ENCODE measurements at places on chromosomes 12 and 14. TPM values are rescaled to one million over a fixed set of nuclear protein-coding genes. Genes with fewer than 3 reads are reported as not detected.

- DNase-seq, result no peak
Observed at GRCh38 chr14:50023671-50024490, 92.5 kb downstream of the VCPKMT start.

DNA sequence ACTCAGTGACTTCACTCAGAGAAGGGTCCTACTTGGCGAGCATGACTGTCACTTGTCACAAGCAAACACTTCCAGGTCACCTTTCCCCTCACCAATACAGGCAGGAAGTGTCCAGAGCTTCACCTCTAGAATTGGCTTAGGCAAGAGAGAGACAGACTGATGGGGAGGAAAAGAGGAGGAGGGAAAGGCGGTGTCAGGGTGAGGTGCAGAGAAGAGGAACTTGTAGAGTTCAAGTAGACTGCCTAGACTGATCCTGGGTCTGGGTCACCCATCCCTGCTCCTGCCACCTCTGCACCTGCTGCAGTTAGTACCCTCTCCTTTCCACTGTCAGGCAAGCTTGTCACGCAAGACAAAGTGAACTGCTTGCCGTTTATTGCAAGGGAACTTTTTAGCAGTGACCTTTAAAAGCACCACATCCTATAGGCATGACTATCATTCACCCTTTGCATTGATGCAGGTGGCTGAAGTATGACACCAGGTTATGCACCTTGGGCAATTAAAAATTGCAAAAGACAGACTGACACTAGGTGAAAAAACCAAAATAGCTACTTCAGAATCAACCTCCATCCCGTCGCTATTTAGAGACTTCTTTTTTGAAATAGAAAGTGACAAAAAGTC, 292.4 kb downstream of the SYT1 start:
- DNase-seq, result no peak

SRRM4 gene
- total RNA-seq, result not detected

DNA sequence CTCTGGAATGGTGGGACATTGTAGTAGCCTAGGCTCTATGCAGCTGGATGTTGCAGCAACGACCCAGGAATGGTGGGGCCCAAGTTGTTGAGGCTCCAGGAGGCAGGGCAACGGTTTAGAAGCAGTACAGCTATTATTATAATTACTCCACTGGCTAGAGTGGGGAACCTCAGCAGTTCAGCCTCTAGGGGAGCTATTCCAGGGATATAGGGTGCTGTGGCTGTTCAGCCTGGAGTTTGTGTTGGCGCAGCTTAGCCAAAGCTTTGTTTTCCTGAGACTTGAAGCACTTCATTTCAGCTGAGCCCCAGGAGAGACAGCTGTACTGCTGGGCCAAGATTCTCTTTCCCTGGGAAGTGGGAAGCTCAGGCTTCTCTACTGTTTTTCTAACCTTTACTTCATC, 1023.0 kb upstream of the ATXN7L3B start:
- no peak for DNase-seq

GRCh38 chr12:62724947-62725451, 210.0 kb downstream of the PPM1H start:
- peak; percentile 98 for DNase-seq

GRCh38 chr14:93538413-93538812, 107.7 kb downstream of the UNC79 start:
- DNase-seq, result no peak

DNA sequence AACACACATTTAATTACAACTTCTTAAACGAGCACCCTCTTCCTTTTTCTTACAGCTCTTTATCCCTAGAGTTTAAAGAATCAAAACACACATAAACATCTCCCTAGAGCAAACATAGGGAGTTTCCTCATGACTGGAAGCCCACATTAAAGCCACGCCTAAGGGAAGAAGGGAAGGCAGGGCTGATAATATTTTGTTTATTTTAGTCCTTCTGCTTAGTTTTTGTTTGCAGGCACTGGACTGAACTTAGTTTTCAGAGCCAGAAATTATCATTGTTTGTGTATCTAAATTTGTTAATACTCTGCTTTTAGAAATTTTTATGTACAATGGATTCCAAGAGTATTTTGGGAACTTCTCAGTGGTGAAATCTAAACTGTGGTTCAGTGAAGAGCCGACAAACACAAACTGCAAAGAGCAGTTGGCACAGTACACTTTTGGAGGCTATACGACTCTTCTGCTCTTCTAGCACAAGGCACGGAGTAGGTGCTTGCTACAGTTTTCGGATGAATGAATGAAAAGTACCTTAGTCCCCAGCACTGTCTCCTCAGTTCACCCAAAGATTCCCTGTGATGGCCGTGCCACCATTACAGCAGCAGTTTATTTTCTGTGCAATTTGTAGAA, 17.6 kb upstream of the AMIGO2 start:
- DNase-seq, result no peak

GPR84 gene
- not detected for total RNA-seq

DNA sequence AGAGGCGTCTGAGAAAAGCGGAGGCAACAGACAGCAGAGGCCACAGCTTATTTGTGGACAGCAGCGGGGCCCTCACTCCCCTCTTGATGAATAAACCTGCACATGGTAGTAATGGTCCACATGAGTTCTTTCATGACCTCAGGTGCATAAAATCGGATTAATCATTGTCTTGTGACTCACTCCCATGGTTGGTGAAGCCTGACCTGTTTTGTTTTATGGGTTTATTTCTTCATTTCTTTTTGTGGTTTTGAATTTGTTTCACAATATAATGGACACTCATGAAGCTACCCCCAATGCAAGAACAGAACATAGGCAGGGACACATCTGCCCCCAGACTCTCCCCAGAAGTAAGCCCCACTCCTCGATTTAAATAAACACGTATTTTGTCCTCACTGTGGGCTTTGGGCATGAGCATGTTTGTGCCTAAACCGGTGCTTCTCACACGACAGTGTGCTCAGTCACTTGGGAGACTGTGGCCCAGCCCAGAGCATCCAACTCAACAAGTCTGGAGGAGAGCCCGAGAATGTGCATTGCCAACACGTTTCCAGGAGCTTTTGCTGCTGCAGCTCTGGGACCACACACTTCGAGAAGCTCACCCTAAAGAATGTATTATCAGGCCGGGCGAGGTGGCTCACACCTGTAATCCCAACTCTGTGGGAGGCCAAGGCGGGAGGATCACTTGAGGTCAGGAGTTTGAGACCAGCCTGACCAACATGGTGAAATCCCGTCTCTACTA, 116.1 kb downstream of the SCARB1 start:
- no peak for DNase-seq

GRCh38 chr12:89618113-89618862, 90.3 kb downstream of the ATP2B1 start:
- DNase-seq, result no peak

CFAP54 gene
- total RNA-seq, result 0.72 TPM

- DNase-seq, result no peak
Observed at GRCh38 chr12:7951671-7952070, 15.7 kb upstream of the SLC2A3 start.

DNA sequence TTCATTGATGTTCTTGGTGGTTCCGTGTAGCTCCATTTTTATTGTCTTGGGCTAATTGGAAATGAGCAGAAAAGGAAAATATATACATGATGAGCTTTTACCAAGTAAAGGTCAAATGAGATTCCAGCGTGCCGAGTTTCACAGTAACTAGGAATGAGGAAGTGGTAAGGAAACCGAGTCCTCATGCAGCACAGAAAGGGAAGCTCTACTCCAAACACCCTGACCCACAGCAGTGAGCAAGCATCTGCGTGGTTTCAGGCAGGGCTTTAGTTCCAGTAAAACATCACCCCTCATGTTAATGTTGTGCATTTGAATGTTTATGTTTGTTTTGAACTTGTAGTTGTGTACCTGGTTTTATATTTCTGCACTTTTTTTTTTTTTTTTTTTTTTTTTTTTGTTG, 208.0 kb downstream of the SLC41A2 start:
- no peak for DNase-seq

GPR135 gene
- total RNA-seq, result 9.1 TPM

MYF5 gene
- total RNA-seq, result not detected

GRCh38 chr12:89529738-89530137, 3.9 kb upstream of the POC1B start:
- peak; percentile 52 for DNase-seq

RPGRIP1 gene
- 0.05 TPM for total RNA-seq

DNA sequence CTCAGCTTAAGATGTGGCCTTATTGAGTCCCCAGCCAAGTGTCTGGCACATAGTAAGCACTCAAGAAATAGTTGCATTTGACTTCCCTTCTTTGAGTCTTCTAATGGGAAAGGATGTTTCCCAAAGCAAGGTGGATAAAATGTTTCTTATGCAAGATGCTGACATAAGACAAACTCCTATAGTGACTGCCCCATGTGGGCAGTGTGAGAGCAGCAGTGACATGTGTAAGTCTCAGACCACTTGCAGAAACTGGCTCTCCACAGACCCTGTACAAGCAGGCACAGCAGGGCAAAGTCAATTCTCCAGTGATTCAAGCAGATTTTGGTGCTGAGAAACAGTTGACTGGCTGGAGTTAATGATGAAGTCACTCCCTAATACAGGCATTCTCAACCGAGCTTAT, 255.3 kb downstream of the ANO2 start:
- no peak for DNase-seq

- peak; percentile 65 for DNase-seq
Observed at GRCh38 chr12:122072031-122072970, 6.3 kb upstream of the MLXIP start.

GRCh38 chr12:12628013-12628412, 16.3 kb downstream of the CREBL2 start:
- no peak for DNase-seq

- DNase-seq, result no peak
Observed at GRCh38 chr12:1803736-1804135, 16.6 kb upstream of the LRTM2 start.

SLC22A17 gene
- total RNA-seq, result 2.2 TPM

GRCh38 chr12:74780182-74780849, 242.7 kb downstream of the ATXN7L3B start:
- DNase-seq, result no peak

DNA sequence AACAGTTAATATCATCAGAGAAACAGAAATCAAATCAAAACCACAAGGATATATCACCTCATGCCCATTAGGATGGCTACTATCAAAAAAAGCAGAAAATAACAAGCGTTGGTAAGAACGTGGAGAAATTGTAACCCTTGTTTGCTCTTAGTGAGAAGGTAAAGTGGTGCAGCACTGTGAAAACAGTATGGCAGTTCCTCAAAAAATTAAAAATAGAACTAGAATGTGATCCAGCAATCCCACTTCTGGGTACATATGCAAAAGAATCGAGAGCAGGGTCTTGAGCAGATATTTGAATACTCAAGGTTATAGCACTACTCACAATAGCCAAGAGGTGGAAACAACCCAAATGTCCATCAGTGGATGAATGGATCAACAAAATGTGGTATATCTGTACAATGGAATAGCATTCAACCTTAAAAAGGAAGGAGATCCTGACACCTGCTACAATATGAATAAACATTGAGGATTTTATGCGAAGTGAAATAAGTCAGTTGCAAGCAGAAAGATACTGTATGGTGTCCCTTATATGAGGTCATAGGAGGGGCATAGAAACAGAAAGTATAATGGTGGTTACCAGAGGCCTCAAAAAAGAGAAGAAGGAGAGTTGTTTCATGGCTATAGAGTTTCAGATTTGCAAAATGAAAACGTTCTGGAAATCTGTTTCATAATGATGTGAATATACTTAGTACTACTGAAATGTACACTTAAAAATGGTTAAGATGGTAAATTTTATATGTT, 131.0 kb upstream of the EEA1 start:
- DNase-seq, result no peak

- no peak for DNase-seq
Observed at GRCh38 chr14:90611936-90612335, 204.3 kb downstream of the TTC7B start.

OR6C2 gene
- not detected for total RNA-seq

DEGS2 gene
- total RNA-seq, result not detected

GRCh38 chr12:67193704-67194103, 75.5 kb upstream of the CAND1 start:
- peak; percentile 21 for DNase-seq

- no peak for DNase-seq
Observed at GRCh38 chr12:517538-517937, 57.8 kb downstream of the B4GALNT3 start.

JDP2 gene
- total RNA-seq, result 40.6 TPM

DNA sequence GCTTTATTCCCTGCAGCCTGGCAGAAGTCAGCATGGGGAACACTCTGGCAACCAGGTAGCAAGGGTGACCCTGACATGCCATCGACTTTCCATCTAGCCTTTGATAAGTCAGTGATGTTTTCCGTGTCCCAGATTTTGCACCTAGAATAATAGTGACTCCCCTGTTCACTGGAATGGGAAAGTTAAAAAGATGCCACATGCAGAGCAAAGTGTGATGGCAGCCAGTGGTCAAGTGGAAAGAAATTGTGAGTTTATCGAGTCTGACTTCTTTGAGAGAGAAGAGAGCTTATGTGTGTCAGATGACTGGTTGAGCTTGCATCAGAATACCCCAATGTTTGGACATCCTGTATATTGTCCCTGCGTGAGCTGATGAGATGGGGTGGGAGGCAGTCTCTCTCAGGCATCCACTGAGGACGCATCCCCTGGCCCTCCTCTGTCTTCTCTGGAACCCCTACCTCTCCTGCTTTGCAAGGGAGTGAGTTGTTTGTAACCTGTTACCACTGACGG, 148.5 kb downstream of the GCH1 start:
- no peak for DNase-seq
